ENCODE measurements at places on chromosomes 5 and 9. TPM values are rescaled to one million over a fixed set of nuclear protein-coding genes. Genes with fewer than 3 reads are reported as not detected.
A peak's percentile ranks its signal among the peaks of the same experiment; 100 is the strongest.

DNA sequence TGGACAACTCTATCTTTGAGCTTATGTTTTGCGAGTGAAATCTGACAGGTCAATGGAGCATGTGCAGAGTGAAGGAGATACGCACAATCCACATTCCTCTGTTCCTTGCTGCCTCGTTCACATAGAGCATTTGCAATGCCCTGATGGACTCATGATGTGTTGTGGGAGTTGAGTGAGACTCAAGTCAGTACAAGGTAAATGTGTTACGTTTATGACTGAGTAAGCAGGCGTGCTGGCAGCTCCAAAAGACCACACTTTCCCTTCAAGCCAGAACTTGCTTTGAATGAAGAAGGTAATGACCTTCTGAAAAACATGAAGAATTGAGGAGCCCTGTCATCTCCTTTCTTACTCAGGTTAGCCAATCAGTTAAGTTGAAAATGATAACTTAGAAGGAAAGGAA is 477.8 kb downstream of the CTNND2 start:
- DNase-seq: no peak

GRCh38 chr5:118009741-118010297 is 978.5 kb downstream of the DTWD2 start:
- no peak for DNase-seq

DNA sequence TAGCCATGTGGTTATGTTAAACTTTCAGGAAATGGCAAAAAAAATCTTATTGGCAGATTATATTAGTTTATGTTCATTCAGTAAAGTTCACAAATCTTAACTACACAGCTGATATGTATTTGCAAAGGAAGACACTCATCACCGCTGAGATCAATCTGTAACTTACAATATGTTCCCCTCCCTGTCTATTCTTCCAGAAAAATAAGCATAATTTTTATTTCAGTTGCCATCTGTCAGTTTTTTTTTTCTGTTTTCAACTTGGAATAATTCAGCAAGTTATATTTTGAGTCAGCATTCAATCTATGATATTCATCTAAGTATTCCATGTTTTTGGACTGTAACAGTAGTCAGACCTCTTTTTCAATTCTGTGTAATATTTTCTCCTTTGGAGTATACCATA is 1019.9 kb upstream of the PTPRD start:
- no peak for DNase-seq

GRCh38 chr5:172086194-172086975 is 79.9 kb upstream of the FBXW11 start:
- no peak for DNase-seq

DNA sequence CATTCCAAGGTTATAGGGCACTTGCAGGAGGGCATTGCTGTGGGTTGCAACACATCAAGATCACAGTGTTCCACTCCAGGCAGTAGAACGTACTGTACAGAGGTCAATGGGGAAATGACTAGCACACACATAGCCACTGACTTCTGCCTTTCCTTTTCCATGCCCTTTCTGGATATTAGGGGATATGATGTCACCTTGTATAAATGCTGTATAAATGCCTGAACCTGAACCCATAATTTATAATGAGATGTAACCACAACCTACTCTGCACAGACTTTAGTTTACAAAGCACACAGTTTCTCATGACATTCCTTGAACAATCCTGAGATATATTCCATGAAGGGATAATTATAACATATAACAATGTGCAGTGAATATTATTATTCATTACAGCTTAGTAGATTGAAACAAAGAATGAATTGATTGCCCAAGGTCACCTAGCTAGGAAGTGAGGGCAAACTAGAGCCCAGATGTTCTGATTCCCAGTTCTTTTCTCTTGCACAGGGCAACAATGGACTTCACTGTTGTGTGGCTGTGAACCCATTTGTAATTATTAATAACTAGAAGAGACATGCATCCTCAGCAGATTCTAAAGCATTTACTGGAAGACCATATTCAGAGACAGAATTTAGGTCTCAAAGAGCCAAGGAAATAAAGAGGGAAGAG is 5.6 kb upstream of the ABLIM3 start:
- DNase-seq: no peak

DNA sequence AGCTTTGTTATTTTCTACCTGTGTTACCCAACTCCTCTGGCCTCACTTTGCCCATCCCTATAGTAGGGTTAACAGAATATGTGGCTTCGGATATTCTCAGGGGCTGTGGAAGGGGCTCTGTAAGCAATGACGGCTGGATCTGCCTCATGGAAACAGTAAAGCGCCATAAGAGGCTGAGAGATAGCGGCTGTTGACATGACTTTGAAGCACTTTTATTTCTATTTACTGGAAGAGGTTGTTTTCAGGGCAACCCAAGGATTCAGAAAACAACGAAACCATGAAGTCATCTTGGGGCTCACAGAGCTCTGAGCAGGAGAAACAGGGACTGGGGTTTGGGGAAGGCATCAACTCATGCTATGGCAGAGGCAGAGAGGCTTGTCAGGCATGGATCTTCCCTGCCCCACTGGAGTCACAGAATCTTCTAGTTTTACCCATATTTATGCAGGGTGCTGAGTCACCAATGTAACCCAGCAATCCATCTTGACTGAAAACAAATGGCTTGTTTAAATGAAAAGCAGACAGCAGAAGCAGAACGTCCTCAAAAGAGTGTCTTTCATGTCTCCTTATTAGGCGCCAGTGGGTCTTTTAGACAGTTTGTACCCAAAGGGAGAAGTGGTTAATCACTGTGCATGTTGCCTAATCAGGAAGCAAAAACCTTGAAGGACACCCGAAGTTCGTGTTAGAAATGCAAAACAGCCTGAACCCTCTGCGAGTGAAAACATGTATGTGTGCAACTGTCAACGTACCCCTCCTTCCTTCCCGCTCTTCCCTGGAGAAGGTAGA is 113.0 kb downstream of the COL23A1 start:
- no peak for DNase-seq

DNA sequence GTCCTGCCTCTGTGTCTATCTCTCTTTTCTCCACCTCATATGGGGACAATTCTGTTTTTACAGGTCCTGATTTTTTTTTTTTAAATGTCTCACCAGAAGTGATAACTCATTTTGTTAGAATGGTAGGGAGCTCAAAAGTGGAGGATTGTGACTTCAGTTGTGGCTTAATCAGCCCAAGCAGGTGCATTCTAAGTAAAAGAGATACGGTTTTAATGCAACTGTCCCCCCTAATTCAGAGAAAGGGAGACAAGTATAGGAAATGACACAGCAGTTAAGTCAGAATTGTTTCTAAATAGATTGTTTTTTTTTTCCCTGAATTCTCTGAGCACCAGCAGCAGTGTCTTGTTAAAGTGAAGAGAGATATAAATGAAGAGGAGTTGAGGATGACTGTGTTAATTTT is 24.5 kb downstream of the MAST4 start:
- DNase-seq: no peak

DNA sequence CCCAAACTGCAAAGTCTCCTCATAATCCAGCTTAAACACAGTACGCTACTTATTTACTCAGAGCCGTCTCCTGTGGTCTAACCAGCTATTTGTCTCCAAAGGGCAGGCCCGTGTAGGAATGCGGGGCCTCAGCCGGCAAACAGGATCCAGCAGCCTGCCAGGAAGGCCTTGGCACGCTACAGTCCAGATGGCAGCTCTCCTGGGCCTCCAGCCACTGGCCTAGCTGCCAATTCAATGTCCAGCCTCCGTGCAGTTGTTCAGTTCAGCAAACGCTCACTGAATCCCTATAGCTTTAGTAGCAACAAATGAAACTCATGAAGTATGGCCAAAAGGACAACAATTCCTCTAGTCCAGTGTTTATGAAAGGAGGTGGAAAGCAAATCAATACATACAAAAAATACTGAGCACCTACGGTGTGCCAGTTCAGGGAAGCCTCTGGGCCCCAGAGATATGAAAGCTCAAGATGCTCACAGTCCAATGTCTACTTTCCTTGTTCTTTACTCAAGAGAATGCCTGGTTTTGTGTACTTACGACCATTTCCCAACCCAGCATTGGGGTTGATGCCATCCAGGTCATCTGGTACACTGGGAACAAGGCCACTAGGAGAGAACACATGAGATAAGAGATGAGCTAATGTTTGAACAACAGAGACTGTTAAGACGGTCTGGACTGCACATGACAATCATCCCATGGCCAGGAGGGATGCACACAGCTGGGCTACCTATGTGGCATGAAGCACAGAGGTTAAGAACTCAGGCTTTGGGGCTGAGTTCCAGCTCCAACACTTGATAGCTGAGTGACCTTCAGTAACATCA is 8.3 kb downstream of the CDK5RAP2 start:
- DNase-seq: no peak

- DNase-seq: no peak
These were observed 75.0 kb upstream of the NEK6 start for GRCh38 chr9:124182741-124183140.

DNA sequence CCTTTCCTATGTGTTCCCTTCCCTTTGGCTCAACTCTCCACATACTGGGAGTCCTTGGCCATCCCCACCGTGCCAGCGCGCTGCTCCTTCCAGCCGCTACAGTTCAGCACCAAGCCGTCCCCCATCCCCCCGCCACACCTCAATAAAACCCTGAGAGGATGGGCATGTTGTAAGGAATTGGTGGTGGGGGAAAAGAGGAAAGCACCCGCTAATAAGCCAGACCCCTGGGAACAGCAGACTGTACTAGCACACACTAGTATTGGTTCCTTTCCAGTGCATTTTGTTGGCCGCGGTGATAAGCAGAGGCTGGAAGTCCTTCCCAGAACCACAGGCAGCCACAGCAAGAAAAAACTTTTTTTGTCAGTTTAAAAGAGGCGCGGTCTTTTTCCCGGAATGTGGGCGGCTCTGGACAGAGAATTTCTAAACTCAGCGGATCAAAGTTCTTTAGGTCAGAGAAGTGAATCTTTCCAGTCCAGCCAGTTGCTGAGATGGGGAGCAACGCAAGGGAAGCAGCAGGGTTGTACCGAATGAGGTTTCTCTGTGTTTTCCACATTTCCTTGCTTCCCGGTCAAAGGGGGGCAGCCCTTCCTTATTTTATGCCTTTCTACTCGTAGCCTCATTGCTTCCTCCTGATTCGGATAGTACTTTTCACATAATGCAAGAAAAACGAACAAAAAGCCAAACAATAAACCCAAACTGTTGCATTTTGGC is 2.1 kb downstream of the CHSY3 start:
- DNase-seq: peak; percentile 34

DNA sequence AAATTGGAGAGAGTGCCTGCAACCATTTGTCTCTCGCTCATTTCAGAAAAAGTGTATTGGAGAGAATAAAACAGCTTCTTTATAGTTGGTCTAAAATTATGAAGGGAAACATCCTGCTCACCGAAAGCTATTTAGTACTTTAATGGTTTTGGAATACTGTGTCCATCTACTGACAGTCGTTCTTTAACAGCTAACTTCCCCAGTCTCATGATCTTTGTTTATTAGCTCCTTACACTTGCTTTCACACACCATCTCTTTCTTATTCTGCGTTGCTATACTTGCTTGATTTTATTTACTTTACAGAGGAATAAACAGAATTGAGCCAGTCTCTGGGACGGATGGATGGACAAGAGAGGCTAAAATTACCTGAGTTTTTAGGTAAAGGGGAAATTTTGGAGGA is 229.3 kb downstream of the CCDC171 start:
- no peak for DNase-seq

- DNase-seq: no peak
These were observed 175.5 kb upstream of the TUT7 start for GRCh38 chr9:86529496-86530275.

- DNase-seq: no peak
These were observed 1.8 kb downstream of the FAM240B start for GRCh38 chr9:38718148-38718547.

- DNase-seq: peak; percentile 65
These were observed 36.7 kb downstream of the NDFIP1 start for GRCh38 chr5:142145106-142145900.

GRCh38 chr9:4519604-4520003 is 29.3 kb downstream of the SLC1A1 start:
- no peak for DNase-seq

GRCh38 chr9:88090151-88090581 is 48.1 kb downstream of the SPATA31C2 start:
- no peak for DNase-seq

DNA sequence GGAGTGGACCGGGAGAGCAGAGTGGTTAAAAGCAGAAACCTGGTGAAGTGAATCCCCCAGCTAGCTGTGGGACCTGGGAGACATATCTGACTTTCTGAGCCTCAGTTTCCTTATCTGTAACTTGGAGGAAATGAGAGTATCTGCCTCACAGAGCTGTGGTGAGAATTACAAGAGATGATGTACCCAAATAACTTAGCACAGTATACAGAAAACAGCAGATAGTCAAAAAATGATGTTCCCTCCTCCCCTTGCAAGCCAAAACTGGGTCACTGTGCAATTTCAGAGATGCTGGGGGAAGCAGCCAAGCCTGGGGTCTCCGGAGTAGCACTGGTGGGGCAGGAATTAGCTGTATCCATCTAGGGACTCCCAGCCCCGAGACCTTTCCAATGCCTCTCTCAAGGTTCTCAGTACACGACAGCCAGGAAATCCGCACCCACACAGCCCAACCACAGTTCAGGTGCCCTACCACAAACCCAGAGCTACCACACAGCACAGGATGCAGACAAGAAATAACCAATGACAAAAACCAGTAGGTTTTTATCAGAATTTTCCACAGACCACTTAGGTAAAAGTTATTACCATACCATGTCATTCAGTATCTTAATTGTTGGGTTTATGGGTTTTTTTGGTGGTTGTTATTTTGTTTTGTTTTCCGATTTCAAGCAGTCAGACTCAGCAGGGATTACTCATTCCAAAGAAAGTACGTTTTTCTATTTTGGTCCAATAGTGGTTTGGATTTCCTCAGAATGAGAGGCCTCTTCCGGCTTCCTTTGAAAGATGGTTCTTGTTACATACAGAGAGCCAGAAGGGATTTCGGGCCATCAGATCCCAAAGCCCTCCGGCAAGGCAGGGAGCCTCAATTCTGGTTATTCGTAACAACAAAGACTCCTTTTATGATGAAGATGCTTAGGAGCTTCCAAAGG is 4.9 kb upstream of the HRH2 start:
- no peak for DNase-seq

- no peak for DNase-seq
These were observed 134.1 kb downstream of the NUDT12 start for GRCh38 chr5:103428411-103428871.

DNA sequence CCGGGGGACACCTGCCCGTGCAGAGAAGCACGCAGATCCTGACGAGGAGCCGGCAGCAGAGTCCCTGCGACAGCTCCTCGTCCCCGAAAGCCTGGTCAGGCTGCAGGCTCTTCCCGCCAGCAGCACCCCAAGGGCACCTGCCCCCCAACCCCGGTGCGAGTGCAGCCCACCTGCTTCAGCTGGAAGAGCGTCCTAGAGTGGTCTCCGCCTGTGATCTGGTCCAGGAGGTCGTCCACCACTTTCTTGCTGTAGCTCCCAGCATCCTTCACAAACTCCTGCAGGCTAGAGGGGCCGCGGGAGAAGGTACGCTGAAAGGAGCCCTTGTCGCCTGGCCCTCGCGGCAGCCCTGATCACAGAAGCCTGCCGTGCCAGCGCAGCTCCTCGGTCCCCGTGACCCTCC is 16.7 kb downstream of the BRD9 start:
- DNase-seq: no peak

GRCh38 chr9:38313421-38313820 is 79.1 kb upstream of the ALDH1B1 start:
- DNase-seq: no peak

GRCh38 chr5:19790829-19791466 is 197.1 kb downstream of the CDH18 start:
- DNase-seq: no peak

Gene ENHO
- not detected for total RNA-seq

Gene GTF2H2C
- total RNA-seq: 99.9 TPM

Gene ATOSB
- 10.6 TPM for total RNA-seq

Gene TMED7
- total RNA-seq: 89.4 TPM

Gene MRNIP
- total RNA-seq: 13.6 TPM

Gene ROR2
- 0.10 TPM for total RNA-seq

Gene FBP2
- total RNA-seq: not detected

Gene IFNK
- not detected for total RNA-seq

Data from NCI-H460 (cell line).